ENCODE measurements at places on chromosomes 13 and 19.

DNA sequence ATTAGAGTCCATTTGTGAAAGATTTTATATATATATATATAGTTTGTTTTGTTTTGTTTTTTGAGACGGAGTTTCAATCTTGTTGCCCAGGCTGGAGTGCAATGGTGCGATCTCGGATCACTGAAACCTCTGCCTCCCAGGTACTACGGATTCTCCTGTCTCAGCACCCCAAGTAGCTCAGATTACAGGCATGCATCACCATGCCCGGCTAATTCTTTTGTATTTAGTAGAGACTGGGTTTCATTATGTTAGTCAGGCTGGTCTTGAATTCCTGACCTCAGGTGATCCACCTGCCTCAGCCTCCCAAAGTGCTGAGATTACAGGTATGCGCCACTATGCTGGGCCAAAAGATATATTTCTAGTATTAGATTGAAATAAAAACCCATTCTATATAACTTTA, 4.0 kb upstream of the ZNF701 start:
- DNase-seq, result no peak

DNA sequence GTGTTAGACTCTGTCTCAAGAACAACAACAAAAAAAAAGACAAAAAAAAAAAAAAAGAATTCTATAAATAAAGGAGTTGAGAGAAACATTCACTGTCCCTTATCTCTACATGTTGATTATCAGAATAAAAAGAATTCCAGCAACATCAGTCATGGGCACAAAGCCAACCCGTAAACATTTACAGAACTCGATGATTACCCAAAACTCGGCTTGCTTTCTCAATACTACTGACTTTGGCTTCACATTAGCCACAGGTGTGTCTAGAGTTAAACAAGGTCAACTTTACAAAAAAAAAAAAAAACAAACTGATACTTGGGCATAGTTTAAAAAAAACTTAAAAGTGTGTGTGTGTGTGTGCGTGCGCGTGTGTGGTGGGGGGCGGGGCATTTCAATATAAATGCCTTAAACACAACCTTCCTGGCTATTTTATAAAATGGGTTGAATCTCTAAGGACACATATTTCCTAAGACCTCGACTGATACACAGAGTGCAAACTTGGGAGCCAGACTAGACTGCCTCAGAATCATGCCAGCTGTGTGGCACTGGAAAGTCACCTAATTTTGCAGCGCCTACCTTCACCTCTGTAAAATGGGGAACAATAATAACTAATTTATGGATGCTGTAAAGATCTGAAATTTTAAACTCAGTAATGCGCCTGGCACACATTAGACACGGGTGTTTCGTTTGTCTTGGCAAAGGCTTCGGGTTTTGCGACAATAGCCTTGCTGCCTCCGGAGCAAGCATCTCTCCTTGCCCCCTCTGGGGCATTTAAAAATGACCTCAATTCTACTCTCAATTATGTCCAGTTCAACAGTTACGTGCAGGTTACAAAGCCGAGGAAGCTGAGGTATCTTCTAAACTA, 922 bp downstream of the EBPL start:
- peak; percentile 61 for DNase-seq

DNA sequence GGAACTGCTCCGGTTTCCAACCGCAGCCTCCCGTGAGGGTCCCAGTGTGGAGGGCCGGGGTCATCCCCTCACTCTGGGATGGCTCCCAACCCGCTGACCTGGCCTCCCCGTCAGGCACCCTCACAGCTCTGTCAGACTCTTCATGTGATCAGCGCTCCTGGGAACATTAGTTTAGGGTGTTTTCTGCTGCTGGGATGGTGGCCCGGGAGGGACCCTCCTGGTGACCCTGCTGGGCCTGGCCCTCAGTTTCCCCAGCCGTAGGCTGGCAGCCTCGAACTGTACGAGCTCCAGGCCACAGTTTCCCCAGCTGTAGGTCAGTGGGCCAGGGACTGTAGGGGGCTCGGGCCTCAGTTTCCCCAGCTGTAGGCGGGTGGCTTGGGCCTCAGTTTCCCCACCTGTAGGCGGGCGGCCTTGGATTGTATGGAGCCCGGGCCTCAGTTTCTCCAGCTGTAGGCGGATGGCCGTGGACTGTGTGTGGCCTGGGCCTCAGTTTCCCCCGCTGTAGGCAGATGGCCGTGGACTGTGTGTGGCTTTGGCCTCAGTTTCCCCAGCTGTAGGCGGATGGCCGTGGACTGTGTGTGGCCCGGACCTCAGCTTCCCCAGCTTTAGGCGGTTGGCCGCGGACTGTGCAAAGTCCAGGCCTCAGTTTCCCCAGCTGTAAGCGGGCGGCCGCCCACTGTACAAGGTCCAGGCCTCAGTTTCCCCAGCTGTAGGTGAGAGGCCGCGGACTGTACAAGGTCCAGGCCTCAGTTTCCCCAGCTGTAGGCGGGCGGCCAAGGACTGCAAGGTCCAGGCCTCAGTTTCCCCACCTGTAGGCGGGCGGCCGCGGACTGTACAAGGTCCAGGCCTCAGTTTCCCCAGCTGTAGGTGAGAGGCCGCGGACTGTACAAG, 1.3 kb upstream of the PTBP1 start:
- DNase-seq, result no peak

DNA sequence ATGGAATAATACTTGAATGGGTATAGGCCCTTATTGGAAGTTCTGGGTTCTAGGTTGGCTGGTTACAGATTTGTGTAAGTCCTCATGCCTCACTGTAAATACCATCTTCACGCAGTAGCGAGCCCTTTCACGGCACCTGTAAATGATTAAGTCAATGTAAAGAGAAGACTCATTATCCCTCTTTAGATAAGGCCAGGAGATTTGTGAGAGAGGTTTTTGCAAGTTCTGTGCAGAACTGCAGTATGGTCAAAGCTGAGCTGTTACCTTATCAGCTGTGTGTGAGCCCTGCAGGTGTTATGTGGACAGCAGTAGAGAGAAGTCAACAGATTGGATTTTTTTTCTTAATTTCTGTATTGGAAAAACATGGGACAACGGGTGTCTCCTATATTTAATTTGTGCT, 141.6 kb downstream of the SHISA2 start:
- no peak for DNase-seq

- no peak for DNase-seq
These were observed 12.0 kb downstream of the TFDP1 start for GRCh38 chr13:113596321-113597200.

DNA sequence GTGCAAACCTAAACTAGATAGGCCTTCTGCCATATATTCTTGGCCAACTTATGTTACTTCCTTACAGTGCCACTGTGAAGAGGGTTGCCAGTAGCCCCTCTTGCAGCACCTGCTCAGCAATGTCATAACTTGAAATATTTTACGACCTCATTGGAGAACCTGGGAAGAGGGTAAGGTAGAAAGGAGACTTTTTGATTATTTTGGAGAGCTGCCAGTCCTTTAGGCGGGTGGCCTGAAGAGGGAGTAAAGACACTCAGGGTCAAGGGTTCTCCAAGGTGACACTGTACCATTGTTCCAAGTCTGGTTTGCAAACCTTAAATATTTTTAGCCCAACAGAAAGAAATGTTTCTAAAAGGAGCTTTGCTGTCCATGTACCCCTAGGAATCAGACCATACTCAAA, 118.3 kb downstream of the FLT1 start:
- no peak for DNase-seq

DNA sequence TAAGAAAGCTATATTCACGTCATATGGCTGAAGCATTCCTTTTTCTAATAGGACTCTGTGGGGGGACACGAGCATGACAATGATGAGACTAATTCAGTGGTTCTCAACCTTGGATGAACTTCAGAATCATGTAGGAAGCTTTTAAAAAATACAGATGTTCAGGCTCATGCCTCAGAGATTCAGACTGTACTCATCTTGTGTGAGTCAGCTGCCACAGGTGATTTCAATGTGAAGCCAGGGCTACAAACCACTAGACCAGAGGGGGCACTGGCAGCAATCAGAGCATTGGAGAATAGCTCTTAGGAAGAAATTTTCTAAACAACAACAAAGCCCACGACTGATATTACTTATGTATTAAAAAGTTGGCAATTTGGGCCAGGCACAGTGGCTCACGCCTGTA, 91.7 kb downstream of the SERP2 start:
- DNase-seq, result no peak

GRCh38 chr13:101265934-101266333, 150.4 kb downstream of the NALCN start:
- DNase-seq, result no peak

- DNase-seq, result peak; percentile 40
These were observed 609 bp downstream of the ZAR1L start for GRCh38 chr13:32314271-32315237.

GRCh38 chr19:9406798-9407352, 28.5 kb downstream of the ZNF266 start:
- DNase-seq, result peak; percentile 93

- DNase-seq, result no peak
These were observed 61.8 kb downstream of the MYO9B start for GRCh38 chr19:17137417-17137816.

- DNase-seq, result peak; percentile 7
These were observed 366.4 kb downstream of the KLF12 start for GRCh38 chr13:73767747-73768315.

DNA sequence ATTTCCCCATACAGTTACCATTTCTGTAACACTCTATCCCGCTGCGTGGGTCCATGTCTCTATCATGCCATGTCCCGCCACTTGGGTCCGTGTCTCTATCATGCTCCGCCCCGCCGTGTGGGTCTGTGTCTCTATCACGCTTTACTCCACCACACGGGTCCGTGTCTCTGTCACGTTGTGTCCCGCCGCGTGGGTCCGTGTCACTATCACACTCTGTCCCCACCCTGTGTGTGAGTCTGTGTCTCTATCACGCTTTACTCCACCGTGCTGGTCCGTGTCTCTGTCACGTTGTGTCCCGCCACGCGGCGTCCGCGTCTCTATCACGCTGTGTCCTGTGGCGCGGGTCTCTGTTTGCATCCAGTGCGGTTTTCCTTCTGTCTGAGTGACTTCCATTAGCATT, 11.6 kb downstream of the ADPRHL1 start:
- DNase-seq, result no peak

- peak; percentile 94 for DNase-seq
These were observed 22.5 kb downstream of the C13orf46 start for GRCh38 chr13:113951246-113951999.

DNA sequence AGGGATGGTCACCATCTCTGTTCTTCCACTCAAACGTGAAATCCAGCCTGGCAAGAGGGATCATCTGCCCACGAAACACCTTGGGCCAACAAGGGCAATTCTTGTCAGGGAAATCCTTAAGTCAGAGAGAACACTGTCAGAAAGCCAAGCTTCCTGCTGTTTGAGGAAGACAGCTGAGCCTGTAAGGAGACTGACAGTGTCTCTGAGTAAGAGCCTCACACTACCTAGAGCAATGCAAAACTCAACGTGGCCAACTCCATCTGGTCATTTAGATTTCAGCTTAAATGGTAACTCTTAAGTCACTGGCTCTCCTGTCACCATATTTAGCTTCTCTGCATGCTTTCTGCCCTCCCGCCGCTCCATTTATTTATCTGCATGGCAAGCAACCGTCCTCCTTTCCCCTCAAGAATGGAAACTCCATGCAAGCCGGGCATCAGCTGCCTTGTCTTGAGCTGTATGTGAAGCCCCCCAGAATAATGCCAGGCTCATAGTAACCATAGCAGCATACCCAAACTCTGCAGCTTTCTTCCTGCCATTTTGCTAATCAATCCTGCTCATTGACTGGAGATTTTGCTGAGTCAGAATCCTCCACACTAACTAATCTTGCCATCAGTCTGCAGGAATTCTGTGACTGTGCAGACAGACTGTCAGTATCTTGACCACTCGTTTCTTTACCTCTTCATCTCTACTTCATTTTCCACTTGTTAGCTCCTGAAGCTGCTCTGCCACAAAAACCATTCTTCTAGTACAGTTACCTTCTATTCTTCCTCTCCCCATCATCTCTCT, 159.8 kb downstream of the IRS2 start:
- DNase-seq, result no peak

DNA sequence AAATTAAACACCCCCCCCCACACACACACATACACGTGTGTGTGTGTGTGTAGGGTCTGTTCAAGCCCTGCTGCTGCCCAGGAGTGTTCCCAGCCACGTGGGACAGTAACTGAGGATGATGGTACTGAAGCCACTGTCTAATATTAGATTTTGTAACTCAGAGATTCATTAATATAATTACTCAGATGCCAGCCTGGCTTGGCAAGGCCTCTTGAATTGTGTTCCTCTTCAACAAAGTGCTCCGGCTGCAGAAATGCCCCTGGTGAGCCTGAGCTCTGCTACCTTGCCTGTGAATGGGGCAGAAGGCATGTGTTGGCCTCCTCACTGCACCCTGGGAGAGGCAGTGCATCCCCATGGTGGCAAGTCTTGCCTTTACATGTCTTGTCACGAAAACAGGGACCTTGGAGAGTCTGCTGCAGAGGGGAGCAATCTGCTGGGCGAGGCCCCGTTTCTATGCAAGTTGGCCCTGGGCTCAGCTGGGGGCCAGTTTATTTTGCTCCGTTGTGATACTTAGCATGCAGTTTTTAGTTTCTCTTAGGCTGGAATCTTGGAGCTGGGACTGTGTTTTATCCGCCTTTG, 44.0 kb downstream of the NFIX start:
- DNase-seq, result no peak

DNA sequence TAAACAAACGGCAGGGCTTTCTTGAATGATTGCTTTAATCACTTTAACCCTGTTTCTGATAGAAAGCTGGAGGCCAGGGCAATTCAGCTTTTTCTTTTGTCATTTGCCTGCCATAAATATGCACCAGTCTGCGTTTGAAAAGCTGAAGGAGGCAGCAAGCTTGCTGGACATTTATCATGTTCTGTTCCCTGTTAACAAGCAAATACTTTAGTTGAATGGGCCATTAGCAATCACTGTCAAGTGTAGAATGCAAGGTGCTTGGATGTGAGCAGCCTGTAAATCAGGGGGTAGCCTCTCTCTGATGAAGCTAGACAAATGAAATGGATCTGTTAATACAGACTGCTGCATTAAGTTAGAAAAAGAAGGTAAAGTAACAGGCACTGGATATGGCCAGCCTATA, 7.6 kb downstream of the EFNB2 start:
- DNase-seq, result no peak

DNA sequence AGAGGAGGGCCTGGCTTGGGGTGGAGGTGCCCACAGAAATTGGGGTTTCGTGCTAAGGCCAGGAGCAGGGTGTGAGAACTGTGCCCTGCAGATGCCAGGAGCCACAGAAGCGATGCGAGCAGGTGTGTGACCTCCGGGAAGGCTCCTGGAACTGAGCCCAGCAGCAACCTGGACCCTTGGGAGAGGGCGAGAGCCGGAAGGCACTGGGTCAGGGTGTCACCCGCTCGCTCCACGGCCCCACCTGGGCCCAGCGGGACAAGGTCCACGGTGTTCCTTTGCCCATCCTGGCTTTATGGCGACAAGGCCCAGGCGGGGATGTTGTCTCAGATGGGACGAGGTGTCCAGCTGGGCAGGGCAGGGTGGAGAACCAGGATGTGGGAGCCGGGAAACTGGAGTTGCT, 4.2 kb downstream of the MISP start:
- no peak for DNase-seq

Measured in AG08396 (cell line).